ENCODE measurements at places on chromosomes 13 and 19.
A peak's percentile ranks its signal among the peaks of the same experiment; 100 is the strongest.

DNA sequence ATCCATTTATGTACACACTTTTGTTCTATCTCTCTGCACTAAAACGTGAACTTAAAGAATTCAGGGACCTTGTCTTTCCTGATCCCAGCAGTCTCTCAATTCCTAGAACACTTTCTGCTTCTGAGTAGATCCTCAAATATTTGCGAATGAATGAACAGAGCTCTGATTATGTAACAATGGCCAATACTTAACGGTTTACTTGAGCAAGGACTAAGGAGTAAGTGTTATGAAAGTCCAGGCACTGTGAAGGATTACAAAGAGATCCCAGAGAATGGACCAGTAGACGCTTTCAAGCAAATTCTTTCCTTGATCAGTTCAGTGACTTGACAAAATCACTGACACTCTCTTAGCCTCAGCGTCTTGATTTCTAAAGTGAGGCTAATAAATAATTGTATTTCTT lies 514.5 kb upstream of the KLHL1 start:
- DNase-seq, result no peak

DNA sequence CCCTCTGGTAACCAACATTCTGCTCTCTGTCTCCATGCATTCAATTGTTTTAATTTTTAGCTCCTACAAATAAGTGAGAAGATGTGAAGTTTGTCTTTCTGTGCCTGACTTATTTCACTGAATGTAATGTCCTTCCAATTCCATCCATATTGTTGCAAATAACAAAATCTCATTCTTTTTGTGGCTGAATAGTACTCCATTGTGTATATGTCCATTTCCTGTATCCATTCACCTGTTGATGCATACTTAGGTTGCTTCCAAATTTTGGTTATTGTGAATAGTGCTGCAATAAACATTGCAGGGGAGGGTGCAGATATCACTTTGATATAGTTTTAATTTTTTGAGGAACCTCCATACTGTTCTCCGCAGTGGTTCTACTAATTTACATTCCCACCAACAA lies 2.5 kb upstream of the ZNF284 start:
- no peak for DNase-seq

GRCh38 chr19:50909240-50910070 lies 1.7 kb downstream of the KLK4 start:
- peak; percentile 2 for DNase-seq

- DNase-seq, result no peak
These were observed 9.8 kb upstream of the SERP2 start for GRCh38 chr13:44363631-44364344.

DNA sequence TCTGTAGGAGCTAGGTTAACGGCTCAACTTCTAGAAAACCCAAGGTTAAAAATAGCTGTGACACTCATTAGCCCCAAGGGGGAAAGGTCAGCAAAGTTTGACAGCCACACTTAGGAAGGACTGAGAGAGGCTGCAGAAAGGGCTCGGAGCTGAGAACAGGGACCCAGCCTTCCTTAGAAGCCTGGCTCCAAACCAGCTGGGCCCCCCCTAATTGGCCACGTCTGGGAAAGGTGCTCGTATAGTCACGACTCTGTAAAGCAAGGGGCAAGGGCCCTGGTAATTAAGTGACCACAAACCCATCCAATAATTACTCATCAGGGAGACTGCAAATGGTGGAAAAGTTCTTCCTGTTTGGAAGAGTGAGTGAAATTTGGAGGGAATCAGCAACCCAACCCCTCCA lies 90.5 kb downstream of the RNASEH2B start:
- DNase-seq, result no peak

- DNase-seq, result no peak
These were observed 38.2 kb upstream of the ZNF780A start for GRCh38 chr19:40128991-40129390.

GRCh38 chr19:45448887-45449299 lies 18.9 kb upstream of the FOSB start:
- DNase-seq, result no peak

- no peak for DNase-seq
These were observed 115.0 kb downstream of the ZNF536 start for GRCh38 chr19:30487178-30487577.

DNA sequence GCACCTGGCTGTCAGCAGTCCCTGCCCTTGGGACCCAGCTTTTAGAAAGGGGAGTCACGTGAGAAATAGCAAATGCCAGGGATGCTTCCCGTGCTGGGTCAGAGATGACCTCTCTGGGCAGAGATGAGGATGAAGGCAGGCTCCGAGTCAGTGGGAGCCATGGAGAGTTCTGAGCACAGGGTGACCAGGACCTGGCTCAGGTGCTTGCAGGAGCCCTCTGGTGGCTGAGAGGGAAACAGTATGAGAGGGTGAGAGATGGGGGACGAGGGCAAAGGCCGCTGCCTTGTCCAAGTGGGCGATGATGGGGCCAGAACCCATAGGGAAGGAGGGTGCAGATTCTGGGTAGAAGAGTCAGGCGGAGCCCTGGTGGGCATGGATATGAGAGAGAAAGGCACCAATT lies 15.8 kb downstream of the TMED1 start:
- DNase-seq, result no peak

GRCh38 chr19:12655546-12655945 lies 11.0 kb downstream of the MAN2B1 start:
- no peak for DNase-seq

GRCh38 chr13:32407854-32408253 lies 20.1 kb downstream of the N4BP2L1 start:
- DNase-seq, result no peak

DNA sequence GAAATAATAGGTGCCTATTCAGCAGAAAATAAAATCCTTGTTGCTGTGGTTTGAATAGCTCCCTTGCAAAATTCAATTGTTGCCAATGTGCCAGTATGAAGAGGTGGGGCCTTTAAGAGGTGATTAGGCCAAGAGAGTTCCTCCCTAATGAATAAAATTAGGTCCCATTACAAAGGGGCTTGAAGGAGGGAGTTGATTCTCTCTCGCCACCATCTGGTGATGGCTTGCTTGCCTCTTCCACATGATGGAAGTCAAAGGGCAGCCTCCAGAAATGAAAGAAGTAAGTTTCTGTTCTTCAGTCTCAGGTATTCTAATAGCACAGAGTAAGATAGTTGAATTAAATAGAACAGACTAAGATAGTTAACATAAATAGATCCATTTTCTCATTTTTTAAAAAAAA lies 3.0 kb upstream of the EEF1AKMT1 start:
- no peak for DNase-seq
